Hypothalamus (tissue), 51 donors: ENCODE measurements at places on chromosomes 4 and X.
A peak's percentile ranks its signal among the peaks of the same experiment; 100 is the strongest.

GRCh38 chrX:104318330-104319009, 63.7 kb upstream of the ESX1 start:
- DNase-seq, result no peak

DNA sequence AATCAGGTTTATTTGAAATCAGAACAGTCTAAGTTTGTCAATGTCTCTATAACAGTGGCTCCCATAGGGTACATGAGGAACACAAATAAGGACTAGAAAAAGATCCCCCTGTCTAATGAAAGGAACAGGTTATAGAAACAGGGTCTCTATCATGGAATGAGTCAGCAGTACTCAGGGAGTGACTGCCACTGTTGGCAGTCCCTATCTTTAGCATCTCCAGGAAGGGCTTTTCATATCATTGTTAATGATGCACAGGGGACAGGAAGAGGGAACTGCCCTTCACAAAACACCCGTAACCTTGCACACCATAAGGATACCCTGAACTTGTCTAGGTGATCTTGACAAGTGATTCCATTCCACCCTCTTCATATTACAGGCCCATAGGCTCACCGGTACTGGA, 38.5 kb upstream of the SMIM10L2A start:
- DNase-seq, result no peak

DNA sequence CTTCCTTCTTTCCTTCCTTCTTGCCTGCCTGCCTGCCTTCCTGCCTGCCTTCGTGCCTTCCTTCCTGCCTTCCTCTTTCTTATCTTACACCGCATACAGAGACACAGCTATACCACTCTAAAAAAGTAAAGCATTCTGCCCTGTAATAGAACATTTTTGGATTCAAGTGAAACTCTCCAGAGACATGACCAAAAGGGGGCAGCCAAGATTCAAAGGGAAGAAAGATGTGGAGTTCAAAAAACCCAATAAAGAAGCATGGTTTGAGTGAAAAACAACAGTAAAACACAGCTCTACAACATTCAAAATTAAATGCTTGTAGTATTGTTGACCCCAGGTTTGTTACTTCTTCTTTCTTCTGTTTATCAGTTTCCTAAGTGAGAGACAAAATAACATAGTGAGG, 914.9 kb upstream of the PCDH7 start:
- DNase-seq, result no peak

DNA sequence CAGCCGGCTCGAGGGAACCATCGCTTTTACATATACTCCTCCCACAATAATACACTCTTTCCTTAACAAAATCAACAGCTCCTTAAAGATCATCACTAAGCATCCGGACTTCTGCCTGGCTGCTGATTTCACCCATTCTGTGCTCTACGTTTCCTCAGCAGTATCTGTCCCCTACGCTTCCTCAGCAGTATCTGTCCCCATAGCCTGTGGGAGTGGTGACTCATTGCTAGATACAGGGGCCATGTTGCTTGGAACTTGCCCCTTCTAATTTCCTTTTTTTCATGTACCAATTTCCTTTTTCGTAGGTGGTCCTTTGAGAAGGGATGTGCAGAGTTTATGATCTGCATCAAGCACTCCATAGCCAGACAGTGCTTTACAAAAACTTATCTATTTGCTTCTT, 18.6 kb downstream of the MAP3K15 start:
- no peak for DNase-seq

GRCh38 chr4:182812916-182813315, 104.3 kb downstream of the DCTD start:
- no peak for DNase-seq

DNA sequence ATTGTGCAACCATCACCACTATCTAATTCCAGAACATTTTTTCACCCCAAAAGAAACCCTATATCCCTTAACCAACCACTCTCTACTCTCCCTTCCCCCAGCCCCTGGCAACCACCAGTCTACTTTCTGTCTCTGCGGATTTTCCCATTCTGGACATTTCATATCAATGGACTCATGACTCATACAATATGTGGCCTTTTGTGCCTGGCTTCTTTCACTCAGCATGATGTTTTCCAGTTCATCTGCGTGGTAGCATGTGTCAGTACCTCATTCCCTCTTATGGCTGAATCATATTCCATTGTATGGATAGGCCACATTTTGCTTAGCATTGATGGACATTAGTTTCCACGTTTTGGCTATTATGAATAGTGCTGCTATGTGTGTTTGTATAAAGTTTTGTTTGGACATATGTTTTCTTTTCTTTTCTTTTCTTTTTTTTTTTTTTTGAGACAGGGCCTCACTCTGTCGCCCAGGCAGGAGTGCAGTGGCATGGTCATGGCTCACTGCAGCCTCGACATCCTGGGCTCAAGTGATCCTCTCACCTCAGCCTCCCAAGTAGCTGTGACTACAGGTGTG, 335.4 kb downstream of the BCOR start:
- DNase-seq, result no peak

- DNase-seq, result no peak
These were observed 1.5 kb upstream of the CTBP1 start for GRCh38 chr4:1250527-1250812.

GRCh38 chrX:6857749-6858148, 289.8 kb upstream of the STS start:
- DNase-seq, result no peak

DNA sequence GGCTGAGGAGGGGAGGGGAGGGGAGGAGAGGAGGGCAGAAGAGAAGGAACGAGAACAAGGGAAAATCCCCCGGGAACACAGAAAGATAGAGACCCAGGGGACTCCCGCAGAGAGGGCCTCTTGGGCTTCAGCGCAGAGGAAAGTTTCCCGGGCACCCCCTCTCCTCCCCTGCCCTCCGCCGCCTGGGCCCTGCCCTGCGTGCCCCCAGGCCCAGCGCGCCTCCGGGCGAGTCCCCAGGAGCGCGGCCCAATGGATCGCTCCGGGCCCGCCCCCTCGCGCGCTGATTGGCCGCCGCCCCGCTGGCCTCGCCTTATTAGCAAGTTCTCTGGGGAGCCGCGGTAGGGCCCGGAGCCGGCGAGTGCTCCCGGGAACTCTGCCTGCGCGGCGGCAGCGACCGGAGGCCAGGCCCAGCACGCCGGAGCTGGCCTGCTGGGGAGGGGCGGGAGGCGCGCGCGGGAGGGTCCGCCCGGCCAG, at the start of gene MSX1:
Gene MSX1 (plus strand): TSS at position 341 of the 474 bp plus-strand sequence. CDS start 235 bp downstream, outside the sequence.
- peak; percentile 85 for DNase-seq

DNA sequence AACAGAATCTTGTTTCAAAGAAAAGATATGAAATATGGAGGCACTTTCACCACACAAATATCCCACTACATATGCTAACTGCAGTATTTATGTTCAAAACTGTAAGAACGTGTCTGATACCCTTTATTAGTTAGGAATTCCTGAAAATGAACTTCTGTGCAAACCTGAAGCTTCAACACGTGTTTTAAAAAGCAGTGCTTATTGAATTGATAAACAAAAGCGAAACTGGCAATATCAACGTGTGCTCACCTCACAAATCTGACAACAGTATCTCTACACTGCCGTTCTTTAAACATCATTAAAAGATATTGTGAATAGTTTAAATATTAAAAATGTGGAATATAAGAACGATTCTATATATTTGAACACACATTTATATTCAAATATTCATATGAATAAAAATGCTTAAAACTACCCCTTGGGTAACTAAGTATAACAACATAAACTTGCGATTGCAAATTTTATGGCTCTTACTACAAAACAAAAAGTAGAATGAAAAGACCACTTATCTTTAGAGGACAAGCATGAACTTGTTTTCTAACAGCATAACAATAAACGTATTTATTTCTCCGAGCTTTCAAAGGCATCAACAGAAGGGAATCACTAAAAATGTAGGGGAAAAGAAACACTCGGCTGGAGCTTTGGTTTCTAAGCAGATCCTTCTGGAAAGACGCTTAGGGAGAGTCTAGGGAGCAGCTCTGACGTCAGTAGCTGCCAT, at the start of gene LRP2BP:
Gene LRP2BP (minus strand): TSS at position 687 of the 718 bp plus-strand sequence. CDS start 17,738 bp downstream, outside the sequence.
- no peak for DNase-seq

- no peak for DNase-seq
These were observed 965 bp downstream of the PPA2 start for GRCh38 chr4:105472871-105473323.

DNA sequence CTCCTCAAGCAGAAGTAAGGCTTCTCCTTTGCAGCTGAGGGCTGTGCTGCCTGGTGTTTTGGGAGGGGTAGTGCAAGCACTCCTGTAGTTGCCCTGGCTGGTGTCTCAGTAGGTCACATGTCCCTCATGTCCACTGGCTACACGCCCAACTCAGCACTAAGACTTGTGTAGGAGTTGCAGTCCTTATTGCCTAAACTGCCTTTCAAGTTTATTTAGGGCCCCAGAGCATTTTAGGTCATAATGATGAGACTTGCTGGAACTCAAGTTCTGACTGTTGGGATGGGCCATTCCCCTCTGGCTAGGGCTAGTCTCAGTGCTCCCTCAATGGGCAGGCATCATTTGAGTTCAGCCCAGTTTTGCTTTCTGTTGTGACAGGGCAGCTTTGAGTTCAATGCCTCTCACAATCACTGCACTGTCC, 44.1 kb downstream of the PPM1K start:
- DNase-seq, result no peak

DNA sequence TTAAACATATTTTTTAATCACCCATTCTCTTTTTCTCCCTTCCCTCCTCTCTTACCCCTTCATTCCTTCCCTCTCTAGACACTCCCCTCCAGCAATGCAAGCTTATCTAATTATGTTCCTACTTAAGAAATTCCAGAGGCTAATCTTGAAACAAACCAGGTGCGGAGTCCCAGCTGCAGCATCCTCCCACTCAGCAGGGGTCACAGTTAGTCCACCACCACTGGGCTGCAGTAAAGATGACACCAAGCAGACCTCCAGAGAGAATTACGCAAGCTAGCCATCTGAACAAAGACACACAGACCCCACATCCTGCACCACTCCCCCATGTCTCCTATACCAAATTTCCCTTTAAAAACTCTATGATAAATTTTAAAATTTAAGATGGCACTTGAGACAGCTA, 13.9 kb upstream of the SEC24B start:
- no peak for DNase-seq

GRCh38 chrX:86148024-86148511, at the start of gene DACH2:
TSS of gene DACH2 (plus strand) at chrX:86148451.
- peak; percentile 78 for DNase-seq

- no peak for DNase-seq
These were observed 68.1 kb downstream of the RPS3A start for GRCh38 chr4:151167561-151167960.

DNA sequence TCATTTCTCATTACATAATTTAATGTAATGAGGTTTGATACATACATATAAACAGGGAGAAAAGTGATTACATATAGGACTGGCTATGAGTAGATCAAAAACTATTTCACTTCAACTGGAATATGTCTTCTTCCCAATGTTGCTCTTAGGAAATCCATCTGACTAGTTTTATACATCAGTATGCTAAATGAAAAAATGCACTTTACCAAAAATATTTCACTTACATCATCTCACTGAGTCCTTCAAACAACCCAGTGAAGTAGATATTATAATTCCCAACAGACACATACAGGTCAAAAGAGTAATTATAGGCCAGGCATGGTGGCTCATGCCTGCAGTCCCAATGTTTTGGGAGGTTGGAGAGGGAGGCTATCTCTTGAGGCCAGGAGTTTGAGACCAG, 215.9 kb downstream of the MID1 start:
- DNase-seq, result no peak

- no peak for DNase-seq
These were observed 3.6 kb downstream of the ZXDB start for GRCh38 chrX:57595381-57595811.

- DNase-seq, result no peak
These were observed 85.1 kb downstream of the CT47B1 start for GRCh38 chrX:120790552-120790951.

DNA sequence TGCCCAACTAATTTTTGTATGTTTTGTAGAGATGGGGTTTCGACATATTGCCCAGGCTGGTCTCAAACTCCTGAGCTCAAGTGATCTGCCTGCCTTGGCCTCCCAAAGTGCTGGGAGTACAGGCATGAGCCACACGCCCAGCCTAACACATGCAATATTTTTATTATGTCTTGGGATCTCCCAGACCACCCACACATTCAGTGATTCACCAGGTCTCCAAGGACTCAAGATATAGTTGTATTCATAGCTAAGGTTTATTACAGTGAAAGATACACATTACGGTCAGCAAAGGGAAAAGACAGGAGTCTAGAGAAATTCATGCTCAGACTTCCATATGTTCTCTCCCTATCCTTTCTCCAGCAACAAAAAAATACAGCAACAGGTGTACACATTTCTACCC, 25.5 kb upstream of the FAM120C start:
- no peak for DNase-seq

DNA sequence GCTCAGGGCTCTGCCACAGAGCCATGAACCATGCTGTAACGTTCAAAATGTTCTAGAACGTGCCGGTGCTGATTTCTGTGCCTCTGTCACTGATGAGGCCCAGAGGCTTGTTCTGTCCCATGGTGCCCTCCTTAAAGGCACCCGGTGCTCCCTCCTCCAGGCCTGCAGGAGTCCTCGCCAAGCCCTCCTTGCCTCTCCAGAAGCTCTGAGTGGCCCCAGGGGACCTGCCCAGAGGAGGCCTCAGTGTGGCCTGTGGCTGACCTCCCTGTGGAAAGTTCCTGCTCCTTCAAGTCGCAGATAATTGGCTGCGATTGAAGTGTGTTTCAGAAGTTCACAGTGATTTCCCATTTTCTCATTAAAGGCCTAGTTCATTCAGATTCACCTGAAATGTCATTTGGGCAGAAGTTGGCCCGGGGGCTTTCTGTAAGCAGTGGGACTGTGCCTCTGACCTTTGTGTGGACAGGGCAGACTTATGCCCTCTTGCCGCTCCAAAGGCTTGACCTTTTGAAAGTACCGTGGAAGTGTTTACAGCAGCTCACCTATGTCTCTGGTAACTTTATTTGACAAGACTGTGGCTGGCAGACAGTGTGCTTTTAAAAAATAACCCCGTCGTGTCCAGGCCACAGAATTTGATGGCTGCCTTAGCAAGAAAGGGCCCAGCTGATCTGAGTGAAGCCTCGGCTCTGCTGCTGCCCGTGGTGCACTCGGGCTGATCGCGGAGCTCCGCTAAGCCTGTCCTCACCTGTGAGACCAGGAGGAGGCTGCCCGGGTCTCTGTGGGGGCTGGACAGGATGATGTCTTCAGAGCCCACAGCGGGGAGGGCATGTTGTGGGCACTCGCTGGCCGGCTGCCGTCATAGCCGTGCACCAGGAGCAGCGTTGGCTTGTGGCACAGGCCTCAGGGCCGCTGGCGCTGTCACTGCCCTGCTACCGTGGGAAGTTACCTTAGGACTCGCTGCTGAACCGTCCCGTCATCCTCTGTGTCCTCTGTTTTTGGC, 25.3 kb downstream of the TRMT44 start:
- no peak for DNase-seq

DNA sequence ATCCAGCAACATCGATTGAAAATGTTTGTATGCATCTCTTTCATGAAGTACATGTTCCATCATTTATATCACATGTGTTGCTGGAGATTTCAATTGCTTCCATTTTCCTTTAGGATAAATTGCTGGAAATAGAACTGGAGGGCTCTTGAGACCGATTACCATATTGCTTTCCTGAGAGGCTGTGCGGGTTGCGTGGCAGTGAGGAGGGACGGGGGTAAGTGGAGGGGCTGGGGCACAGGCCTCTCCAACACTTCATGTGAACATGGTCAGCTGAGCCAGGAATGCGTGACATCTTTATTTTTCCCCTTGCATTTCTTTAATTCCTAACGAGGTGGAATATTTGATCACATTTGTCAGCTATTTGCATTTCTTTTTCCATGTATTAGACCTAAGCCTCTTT, 144.6 kb downstream of the TBL1X start:
- no peak for DNase-seq
